H9 (cell line): ENCODE measurements at places on chromosomes 11 and 22. TPM values are rescaled to one million over a fixed set of nuclear protein-coding genes. Genes with fewer than 3 reads are reported as not detected.
A peak's percentile ranks its signal among the peaks of the same experiment; 100 is the strongest.

GLB1L2 gene
- total RNA-seq, result 2.0 and 2.4 TPM in 2 replicates

GLYATL1 gene
- 2.1 and 2.8 TPM in 2 replicates for total RNA-seq

DNA sequence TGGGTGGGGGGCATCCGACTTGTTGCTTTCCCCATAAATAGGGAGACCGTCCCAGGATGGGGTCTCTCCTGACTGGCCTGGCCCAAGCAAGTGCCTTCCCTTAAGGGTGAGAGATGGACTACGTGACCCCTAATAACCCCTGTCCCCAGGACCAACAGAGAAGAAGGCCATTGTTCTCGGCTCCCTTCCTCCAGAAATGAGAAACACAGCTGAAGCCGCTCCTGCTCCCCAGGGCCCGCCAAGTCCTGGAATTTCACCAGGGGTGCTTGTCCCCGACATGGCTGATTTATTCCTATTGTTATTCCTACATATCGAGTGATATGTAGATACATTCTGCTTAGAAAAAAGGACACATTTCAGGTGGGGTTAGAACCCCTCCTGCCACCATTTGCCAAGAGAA, 100.8 kb downstream of the TP53I11 start:
- no peaks in the 10 kb centered on the region for H3K27me3 ChIP-seq
- H3K4me1 ChIP-seq, result no peaks in the 10 kb centered on the region; the same call in 1 of the 2 replicates
- H3K36me3 ChIP-seq, result peaks cover 7% of the 10 kb centered on the region
- H3K27ac ChIP-seq, result no peak overlapping the region
- no peak overlapping the region for H3K4me3 ChIP-seq

DNA sequence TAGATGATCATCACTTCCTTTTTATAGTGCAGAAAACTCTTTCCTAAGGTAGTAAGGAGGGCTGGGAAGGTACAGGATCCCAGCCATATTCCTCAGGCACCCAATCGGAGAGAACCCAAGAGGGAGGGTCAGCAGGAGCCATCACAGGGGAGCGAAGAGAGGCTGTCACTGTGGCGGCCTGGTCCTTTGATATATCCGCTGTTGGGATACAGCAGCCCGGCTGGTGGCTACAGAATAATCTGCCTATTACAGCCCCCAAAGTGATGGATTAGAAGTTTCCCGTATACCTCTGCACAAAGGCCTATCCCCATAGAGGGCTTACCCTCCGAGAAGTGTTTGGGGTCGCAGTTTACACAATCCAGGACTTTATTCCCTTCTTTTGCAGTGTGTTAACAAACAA, 48.5 kb downstream of the OR4D9 start:
- H3K36me3 ChIP-seq, result peaks cover 2% of the 10 kb centered on the region; the same call in 1 of the 3 replicates
- no peaks in the 10 kb centered on the region for H3K27me3 ChIP-seq
- peak overlapping the region; percentile 94 for H3K4me3 ChIP-seq
- peak; percentile 47 for DNase-seq

DNA sequence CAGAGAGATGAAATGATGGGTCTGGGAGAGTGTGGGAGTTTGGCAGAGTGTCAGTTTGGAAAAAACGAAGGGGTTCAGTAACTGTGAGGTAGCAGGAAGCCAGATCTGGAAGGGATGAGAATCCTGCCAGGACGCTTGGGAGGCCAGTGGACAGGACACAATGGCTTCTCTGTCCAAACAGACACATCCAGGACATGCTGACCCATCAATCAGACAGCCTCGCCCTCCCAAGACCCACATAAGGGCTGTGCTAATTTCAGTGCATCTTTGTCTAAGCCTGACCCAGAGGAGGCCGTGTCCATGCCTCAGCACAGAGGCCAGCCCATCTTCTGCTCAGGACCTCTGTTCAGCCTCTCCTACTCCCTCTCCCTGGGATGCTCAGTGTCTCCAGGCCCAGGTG, 576.5 kb upstream of the B3GAT1 start:
- H3K27me3 ChIP-seq, result no peaks in the 10 kb centered on the region
- no peak overlapping the region for H3K27ac ChIP-seq
- peaks cover 11% of the 10 kb centered on the region; the same call in 1 of the 2 replicates for H3K4me1 ChIP-seq
- H3K4me3 ChIP-seq, result no peak overlapping the region
- H3K36me3 ChIP-seq, result no peaks in the 10 kb centered on the region

DNA sequence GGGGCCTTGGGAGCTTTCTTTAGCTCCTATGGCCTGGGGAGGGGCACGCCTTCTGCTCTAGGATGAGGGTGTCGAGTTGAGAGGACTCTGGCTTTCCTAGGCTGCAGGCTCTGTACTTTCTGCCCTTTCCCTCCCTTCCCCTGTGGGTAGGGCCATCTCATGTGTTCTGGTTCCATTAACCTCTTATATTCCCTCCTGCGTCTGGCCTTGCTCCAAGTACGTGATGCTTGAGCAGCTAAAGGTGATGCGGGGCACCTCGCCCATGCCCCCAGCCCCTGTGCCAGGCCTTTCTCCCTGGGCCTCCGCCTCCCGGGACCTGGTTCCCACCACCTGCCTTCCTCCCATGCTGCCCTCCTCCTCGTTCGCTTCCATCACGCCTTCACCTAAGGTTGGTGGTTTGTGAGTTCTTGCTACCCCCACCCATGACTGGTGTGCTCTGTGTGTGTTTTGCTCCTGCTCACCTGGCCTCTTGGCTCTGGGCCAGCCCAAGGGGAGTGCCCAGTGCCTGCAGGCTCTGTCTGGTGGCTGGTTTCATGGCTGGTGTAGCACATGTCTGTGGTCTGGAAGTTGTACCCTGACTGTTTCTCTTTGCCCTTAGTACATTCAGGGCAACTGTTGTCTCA, 34.1 kb downstream of the PHLDB1 start:
- DNase-seq, result no peak
- H3K4me1 ChIP-seq, result no peaks in the 10 kb centered on the region
- H3K27me3 ChIP-seq, result no peaks in the 10 kb centered on the region
